ENCODE measurements at places on chromosomes 16 and 17.

- no peak for DNase-seq
Observed at GRCh38 chr16:35146723-35147458, 1687.5 kb downstream of the TP53TG3F start.

- no peak for DNase-seq
Observed at GRCh38 chr17:63785556-63785955, 11.6 kb downstream of the DDX42 start.

GRCh38 chr17:1890758-1891450 lies 61.1 kb downstream of the RPA1 start:
- peak; percentile 71 for DNase-seq

GRCh38 chr17:19376811-19377210 lies 1.5 kb upstream of the MAPK7 start:
- no peak for DNase-seq

DNA sequence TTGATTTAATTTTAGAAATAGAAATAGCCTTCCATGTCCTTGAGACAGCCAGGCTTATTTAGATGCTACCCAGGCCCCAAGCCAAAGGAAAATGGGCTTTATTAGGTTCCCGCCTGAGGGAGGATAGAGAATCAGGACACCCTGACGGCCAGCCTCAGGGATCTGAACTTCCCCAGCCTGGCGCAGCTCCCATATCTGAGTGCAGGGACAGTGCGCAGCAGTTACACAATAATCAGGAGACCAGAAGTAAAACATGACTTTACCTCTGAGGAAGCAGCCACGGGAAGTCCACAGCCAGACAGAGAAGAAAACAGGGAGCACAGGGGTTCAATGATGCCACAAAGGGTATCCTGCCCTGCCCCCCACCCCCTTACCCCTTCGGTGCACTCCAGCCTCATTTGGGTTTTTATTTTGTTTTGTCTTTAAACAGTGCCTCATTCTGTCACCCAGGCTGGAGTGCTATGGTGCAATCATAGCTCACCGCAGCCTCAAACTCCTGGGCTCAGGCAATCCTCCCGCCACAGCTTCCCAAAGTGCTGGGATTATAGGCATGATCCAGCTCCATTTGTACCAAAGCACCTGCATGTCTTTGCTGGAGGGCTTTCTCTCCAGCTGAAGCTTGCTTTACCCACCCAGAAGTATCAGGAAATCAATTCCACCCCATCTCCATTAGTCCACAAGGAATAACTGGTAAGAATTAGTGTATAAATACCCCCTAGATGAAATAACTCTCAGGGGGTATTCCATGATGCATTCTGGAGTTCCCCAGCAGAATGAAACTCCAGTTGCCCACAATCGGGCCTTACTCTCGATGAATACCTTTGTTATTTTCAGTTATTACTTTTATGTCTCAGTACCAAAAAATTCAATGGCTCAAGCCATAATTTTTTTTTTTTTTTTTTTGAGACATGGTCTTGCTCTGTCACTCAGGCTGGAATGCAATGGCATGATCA lies 21.9 kb downstream of the ORC6 start:
- no peak for DNase-seq

DNA sequence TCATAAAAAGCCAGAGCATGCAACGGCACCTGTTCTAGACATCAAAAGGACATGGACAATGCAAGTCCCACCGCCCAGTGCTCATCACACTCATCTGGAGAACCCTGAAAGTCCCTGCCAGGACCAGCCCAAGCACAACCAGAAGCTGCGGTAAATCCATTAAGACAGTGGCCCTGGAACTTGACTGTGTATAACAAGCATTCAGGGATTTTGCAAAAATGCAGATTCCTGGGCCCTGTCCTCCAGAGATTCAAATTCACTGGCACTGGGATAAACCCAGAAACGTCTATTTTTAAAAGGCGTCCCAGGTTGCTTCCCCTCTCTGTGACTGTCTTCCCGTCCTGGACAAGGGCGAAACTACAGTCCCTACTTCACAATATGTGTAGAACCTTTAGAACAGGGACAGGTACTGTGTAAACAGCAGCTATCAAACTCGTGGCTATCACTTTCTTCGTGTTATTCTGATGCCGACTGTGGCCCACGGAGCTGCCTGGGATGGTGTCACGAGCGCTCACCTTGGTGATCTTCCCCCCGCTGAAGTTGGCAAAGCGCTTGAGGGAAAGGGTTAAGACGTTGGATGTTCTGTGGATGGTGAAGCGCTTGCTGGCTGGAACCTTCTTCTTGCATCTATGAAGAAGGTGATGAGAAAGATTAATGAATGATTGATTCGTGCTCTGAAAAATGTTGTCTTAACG lies 22.3 kb downstream of the USP36 start:
- no peak for DNase-seq

- no peak for DNase-seq
Observed at GRCh38 chr17:42378959-42379594, 9.2 kb downstream of the STAT3 start.

DNA sequence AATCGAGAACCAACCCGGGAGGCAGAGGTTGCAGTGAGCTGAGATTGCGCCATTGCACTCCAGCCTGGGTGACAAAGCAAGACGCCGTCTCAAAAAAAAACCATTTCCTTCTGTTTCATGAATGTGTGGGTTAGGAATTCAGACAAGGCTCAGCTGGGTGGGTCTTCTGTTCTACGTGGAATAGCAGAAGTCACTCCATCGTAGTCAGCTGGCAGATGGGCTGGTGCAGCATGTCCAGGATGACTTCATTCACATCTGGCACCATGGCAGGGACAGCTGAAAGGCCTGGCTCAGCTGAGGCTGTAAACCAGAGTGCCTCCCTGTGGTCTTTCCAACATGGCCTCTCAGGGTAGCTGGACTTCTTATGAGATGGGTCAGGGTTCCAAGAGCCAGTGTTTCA lies 89.0 kb downstream of the C17orf67 start:
- no peak for DNase-seq

DNA sequence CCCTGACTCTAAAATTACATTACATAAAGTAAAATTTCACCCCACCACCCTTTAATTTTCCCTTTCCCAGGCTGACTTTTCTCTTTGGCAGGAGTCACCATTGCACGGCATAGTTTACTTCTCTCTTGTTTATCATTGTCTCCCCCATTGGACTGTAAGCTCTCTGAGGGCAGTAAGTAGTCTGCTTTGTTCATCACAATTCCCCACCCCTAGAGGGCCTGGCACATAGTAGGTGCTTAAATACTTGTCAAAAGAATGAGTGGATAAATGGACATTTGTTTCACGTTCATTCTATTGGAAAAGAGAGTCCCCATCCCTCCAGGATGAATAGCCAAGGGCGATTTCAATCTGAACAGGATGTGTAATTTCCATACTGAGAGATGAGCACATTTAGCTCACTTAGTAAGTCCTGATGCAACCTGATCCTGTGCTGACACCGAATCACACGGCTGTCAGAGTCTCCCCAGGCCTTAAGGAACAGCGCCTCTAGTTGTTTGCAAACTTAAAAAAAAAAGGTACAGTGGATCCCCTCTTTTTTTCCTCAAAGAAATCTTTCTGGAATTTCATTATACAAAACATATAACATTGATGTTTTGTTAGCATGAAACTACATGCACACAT lies 54.0 kb downstream of the AKAP1 start:
- no peak for DNase-seq

DNA sequence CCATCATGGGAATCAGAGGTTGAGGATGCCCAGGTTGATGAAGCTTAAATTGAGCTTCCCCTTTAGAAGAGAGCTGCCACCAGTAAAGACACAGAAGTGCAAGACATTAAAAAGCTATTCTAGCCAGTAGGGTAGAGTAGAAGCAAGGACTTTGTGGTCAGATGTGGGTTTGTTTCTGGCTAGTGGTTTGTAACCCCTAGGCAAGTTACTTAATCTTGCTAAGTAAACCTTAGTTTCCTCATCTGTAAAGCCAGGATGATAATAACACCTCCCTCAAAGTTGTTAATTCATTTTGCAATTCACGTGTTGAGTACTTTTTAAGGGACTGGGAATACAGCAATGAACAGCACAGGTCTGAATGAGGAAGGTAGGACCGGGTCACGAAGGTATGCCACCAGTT lies 3.6 kb downstream of the SNTB2 start:
- no peak for DNase-seq

- DNase-seq = no peak
Observed at GRCh38 chr16:6309271-6309670, 1023.4 kb upstream of the RBFOX1 start.

- DNase-seq = peak; percentile 20
Observed at GRCh38 chr17:39769974-39770587, 32.3 kb downstream of the GRB7 start.

- no peak for DNase-seq
Observed at GRCh38 chr16:84614623-84614967, 3.3 kb downstream of the COTL1 start.

DNA sequence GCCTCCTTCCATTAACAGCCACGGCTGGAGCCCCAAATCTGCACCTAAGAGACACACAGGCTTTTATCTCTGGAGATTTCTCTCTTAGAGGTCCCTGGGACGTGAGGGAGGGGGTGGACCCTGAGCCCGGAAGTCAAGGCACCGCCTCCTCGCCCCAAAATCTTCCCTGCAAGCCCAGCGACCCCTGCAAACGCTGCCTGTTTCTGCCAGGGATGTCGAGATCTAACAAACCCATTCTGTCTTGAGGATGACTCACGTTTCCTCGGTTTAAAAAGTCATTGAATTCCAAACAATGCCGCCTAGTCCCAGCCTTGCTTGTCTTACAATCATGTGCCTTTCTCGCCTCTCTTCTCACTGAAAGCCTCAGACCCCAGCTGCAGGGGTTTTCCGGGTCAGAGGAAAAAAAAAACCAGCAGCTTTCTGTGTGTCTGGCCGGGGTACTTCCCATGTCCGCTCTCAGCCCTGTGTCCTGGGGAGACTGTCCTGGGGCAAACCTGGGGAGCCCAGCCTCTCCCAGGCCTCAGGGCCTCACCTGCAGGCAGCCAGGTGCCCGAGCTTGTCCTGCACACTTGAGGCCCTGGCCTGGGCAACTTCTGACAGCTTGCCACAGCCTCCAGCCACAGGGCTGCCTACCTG lies 15.4 kb downstream of the ARL2BP start:
- DNase-seq = no peak

GRCh38 chr17:8621585-8621984 lies 8.9 kb downstream of the MYH10 start:
- DNase-seq = no peak

DNA sequence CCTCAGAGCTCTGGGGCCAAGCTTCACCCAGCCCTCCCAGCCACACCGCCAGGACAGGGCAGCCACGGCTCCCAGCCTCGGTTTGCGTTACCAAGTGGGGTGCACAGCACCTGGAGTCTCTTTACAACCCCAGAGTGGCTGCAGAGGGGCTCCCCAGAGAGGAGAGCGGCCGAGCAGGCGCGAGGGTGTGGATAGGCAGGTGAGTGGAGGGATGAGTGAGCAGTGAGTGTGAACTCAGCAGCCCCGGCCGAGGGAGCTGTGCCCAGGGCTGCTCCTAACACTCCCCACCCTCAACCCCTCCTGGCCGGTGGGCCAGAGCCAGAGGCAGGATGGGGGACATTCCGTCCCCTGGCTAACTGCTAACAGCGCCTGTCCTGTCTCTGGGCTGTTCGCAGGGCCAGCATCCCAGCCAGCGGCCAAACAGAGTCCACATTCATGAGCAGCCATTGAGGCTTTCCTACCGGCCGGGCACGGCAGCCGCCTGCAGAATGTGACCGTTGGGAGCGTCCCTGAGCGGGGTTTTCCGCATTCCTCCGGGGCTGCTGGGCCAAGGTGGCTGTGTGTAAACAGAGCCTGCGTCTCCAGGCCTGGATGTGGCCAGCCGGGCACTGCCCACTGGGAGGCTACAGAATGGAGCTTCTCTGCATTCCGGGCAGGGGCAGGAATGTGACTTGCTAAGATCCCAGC lies 5.3 kb downstream of the ZNF469 start:
- no peak for DNase-seq

DNA sequence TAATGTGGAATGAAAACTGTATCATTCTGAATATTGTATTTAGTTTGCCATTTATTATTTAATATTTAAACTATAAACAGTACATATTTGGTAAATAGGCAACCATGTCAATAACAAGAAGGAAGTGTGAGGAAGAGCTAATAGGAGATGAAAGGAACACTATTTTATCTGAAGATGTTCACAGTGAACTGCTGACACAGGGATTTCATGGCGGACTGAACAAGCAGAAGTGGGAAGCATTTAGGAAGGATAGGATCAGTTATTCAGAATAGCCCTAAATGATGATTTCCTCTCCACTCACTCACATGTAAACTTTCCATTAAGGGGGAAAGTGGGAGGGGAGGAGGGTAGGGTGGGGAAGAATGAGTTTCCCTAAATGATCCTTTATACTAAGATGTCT lies 682.4 kb downstream of the TOX3 start:
- DNase-seq = no peak

DNA sequence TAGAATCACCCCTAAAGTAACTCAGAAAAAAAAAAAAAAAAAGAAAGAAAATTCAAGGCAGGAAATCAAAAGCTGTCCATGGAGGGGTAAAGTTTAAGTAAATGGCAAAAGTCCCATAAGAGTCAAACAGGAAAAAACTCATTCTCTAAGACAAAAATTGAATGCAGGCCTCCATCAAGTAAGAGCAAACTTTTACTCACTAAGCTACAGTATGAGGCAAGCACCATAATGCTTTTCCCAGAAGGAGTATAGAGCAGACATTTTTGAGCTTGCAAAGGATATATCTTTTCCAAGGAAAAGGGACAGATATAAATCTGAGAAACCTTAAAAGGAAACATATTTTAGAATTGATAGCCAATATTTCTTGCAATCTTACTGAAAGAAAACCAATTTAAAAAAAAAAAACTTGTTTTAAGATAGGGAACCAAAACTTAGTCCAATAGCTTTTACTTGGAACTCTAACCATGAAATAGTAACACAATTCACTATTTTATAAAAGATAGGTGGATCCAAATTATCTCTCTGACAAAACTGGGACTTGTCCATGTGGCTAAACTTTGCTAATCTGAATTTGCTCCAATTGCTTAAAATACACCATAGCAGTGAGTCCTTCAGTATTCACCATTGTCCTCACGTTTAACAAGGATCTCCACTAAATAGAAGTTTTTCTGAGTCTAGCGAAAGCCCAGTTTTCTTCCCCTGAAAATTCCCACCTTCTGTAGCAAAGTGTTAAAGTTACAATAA lies 99.8 kb downstream of the CDH11 start:
- no peak for DNase-seq

DNA sequence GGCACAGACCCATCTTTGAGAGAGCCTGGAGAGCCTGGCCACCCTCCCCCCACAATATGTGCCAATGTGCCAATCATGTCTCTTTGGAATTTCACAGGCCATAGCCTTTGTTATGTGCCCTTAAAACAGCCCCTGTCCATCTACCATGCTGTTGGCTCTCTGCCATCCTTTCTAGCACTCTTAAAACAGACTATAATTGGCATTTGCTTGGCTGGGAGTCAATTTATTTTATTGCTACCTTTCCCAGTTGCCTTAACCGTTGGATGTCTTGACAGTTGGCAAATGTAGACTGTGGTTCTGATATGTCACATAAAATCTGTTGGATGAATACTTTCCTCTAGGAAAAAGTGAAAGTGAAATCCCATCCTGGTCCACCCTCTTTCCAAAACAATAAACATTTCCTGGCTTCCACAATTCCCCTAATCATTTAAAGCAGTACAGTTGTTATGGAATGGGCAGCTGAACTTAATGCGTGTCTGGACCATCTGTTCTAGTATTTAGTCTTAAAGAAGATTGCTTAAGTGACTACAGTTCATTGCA lies 394.0 kb downstream of the KCNJ2 start:
- DNase-seq = no peak

Data from CD8-positive, alpha-beta memory T cell (primary cell).